ENCODE measurements at places on chromosomes 7 and 10.

- DNase-seq, result no peak
These were observed 130.9 kb downstream of the KCNMA1 start for GRCh38 chr10:77506517-77507200.

GRCh38 chr10:88598055-88598454 lies 11.5 kb downstream of the LIPJ start:
- DNase-seq, result no peak

DNA sequence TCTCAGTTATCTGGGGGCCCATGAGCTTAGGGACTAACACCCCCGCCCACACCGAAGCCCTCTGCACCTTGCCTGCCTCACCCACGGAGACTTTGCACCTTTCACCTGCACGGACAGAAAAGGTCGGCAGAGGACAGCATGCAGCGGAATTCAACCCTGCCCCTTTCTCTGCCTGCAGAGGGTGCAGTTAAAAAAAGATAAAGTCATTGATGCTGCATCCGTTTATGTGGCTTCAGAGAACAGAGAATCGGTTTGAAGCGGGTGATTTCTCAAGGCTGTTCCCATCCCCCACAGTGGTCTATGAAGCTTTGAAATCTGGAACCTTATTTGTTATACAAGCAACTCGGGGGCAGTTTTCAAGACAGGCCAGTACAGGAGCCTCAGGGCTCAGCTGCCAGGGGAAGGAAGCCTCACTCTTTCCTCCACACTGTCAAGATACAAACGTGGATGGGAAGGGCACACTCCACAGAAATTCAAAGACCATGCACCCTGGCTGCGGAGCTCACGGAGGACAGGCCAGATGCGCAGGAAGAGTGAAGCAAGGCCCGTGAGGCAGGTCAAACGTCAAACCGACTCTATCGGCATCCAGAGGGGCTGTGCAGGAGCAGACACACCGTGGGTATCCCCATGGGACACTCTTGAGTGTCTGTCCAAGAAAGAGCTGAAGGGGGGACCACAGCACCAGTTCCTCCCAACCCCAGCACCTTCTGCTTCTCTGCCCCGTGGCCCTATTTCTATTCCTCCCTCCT lies 66.3 kb downstream of the INSIG1 start:
- no peak for DNase-seq

GRCh38 chr7:139614886-139615285 lies 91.4 kb downstream of the CLEC2L start:
- DNase-seq, result no peak

- DNase-seq, result no peak
These were observed 253.6 kb downstream of the ELFN1 start for GRCh38 chr7:1923409-1924257.

GRCh38 chr10:45404087-45404769 lies 30.2 kb downstream of the ALOX5 start:
- DNase-seq, result no peak

DNA sequence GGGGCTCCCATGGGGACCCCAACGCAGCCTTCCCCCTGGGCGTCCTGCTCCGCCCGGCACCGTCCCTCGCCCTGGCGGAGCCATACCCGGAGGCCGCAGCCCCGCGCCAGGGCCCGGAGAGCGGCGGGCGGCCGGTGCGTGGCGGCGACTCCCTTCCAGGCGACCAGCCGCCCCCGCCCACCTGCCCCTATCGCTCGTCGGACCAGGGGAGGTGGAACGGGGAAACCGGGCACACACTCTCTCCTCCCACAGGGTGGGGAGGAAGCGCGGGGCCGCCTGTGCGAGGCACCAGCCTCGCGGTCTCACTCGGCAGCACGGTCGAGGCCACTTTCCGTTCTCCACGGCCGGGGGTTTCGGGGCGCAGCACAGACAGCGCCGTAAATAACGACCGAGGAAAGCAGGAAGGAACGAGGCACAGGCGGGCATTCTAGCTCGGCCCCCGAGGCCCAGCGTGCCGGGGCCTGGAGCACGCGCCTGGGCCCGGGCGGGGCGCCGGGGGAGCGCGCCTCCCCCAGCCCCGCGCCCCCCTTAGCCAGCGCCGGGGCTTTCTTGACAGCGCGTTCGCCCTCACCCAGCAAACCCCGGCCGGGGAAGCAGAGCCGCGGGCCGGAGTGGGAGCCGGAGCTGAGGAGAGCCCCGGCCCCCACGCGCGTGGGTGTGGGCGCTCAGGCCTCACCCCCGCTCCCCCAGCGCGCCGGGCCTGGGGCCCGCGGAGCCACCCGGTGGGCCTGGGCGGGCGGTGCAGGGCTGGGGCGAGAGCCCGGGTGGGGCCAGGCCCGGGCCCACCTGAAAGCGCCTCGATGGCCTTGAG lies 936 bp downstream of the IGF2BP3 start:
- DNase-seq, result no peak

DNA sequence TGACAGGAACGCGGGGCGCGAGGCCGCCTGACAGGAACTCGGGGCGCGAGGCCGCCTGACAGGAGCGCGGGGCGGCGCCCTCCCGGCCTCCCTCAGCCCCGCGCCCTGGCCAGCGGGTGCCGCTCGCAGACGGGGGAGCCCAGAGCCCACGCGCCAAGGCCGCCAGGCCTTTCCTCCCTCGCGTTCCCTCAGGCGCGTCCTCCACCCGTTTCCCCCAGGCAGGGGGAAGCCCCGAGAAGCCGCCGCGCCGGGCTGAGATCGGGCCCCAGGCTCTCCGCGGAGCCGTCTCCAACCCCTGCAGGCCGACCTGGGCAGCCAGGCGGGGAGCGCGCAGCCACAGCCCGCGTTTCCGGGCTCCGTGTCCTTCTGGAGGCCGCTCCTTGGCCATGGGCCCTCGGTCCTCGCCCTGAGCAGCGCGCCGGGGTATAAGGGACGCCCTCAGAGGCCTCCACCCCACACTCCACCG lies 17.7 kb downstream of the PTPRN2 start:
- DNase-seq, result no peak

- DNase-seq, result no peak
These were observed 47.9 kb upstream of the CNPY1 start for GRCh38 chr7:155594163-155594732.

GRCh38 chr10:22723343-22723779 lies 9.0 kb upstream of the PIP4K2A start:
- DNase-seq, result no peak

DNA sequence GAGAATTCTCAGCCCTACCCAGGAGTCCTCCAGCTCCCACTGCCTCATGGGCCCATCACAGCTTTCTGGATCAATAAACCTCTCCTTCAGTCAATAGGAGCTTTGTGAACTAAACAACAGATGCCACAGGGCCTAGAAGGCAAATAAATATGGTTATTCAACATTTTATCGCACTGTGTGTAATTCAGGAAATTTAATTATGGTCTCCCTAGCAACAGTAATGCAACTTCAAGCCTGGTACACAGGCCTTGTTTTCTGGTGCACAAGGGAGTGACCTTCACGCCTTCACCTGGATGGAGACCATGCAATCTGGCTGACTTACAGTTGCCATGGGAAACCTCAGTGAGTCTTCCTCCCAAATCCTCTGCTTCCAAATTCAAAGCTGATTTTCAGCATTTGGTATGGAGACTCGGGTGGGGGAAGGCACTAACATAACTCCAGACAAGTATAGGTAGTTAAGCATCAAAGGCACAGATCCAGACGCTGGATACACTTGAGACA lies 441.0 kb upstream of the NPVF start:
- DNase-seq, result no peak

GRCh38 chr7:100968031-100968430 lies 1.3 kb upstream of the MUC12 start:
- DNase-seq, result no peak

DNA sequence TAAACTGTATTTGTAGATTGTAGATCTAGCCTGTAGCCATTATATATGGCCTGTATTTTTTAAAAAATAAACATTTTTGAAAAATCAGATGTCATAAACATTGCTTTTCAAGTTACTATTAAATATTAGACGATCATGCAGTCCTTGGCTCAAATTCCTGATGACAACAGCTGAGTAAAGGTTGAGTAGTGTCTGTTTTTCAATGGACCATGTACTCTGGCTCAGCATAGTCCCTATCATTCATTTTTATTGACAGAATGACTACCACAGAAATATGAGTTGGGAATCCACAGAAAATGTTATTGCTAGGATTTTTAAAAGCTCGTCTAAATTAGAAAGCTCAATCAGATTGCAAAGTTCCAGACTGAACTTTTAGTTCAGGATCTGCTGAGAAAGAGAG lies 145.4 kb downstream of the SORCS1 start:
- no peak for DNase-seq

DNA sequence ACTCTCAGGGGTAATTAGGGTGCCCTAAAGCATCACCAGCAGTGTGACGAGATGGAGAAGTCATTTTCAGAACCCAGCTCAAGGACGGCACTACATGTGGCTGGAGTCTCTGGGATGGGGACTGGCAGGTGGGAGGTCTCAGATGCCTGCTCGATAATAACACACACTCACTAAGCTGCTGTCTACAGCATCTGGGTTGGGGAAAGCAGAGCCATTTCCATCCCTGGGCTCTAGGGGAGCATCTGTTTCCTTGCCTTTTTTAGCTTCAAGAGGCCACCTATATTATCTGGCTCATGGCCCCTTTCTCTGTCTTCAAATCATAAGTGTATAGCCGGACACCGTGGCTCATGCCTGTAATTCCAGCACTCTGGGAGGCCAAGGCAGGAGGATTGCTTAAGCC lies 79.6 kb downstream of the SH3PXD2A start:
- no peak for DNase-seq

GRCh38 chr7:2069472-2069860 lies 163.3 kb downstream of the MAD1L1 start:
- DNase-seq, result no peak

DNA sequence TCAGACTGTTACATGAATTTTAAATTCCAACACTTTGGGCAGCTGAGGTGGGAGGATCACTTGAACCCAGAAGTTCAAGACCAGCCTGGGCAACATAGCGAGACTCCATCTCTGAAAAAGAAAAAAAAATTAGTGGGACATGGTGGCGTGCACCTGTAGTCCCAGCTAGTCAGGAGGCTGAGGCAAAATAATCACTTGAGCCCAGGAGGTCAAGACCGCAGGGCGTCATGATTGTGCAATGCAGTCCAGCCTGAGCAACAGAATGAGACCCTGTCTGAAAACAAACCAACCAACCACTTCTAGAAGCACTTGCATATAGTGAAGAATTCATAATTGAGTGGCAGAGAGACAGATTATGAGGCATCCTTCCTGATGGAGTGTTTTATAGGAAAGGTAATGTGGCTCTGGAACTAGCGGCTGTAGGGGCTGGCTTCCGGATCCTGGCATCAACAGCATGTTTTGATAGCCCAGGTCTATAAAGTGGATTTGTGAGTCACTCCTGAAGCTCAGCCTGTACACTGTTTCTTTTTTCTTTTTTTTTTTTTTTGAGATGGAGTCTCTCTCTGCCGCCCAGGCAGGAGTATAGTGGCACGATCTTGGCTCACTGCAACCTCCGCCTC lies 40.3 kb upstream of the RSBN1L start:
- no peak for DNase-seq

DNA sequence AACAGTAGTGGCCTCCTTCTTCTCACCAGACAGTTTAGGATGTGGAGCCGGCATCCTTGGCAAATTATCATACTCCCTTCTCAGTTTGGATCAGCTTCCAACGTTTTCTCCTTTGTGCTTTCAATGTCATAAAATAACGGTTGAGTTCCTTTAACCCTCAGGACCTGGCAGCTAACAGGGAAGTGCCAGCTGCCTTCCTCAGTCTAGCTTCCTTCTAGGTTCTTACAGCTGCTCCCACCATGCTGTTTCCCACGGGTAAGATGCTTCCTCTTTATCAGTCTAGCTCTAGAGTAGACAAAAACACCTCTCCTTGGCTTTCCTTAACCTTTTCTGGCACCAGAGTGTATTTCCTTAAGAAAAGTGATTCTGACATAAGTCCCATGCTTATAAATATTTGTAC lies 33.2 kb downstream of the BLVRA start:
- DNase-seq, result no peak

- no peak for DNase-seq
These were observed 136.6 kb downstream of the SPAG6 start for GRCh38 chr10:22481687-22482539.

DNA sequence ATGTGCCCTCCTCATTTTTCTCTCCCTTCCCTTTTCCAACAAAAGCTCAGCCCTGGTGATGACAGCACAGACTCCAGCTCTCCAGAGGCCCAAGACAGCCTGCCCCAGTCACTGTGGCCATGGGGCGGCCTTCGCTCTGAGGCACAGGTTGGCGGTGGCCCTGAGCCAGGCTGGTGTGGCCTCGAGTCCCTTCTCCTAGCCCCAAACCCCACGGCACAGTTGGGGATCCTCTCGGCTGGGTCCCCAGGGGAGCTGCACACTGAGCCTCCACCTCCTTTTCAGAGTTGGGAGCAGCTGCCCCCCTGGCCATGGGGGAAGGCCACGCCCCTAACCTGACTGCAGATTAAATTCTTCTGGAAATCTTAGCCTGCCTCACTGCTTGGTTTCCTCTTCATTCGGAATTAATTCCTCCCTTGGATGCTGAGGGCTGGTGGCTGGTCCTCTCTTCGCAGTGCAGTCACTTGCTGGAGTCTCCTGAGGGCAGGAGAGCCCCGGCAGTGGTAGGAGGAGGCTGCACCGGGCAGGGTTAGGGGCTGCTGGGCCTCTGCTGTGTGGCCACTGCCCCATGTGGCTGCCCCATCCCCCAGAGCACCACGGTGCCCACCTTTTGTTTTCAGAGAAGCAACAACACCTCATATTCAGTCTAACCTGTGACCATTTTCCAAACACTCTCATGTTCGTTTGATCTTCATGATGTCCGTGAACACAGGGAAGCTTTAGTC lies 426.6 kb downstream of the DNAJB6 start:
- no peak for DNase-seq

DNA sequence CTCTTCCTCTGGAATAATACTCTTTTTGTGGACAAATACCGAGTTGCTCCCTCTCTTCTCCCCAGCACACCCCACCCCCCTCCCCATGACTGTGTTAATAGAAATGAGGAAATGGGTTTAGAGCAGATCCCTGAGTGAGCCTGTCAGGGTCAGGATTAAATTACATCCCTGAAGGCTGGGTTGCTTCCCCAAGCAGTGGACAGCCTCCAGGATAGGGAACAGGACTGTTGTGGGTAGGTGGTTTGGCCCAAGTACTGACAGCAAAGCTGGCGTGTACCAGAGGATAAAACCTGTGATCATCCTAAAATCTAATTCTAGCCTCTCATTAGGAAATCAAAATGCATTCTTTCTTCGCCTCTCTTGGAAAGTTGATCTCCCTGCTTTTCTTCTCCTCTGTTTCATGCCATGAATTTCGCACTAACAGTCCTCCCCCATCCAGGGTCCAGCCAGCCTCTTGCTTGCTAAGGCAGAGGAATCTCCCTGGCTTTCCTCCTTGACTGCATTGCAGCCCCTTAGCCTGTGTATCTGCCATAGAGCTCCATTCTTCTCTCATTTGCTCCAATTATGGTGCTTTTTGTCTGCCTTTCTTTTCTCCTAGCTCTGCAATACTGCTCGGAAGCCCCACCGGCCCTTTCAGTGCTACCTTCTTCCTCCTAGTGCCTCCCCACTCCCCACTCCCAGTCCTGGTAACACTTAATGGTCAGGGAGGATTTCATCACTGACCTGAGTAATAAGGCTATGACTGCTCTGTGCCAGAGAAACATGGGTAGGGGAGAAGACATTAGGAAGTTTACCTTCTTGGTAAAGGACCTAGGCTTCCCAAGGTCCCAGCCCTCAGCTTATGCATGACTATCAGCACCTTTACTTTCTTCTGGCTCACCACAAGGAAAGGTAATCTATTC lies 8.4 kb downstream of the LRRC4 start:
- DNase-seq, result no peak

All from stimulated activated CD4-positive, alpha-beta T cell treated with anti-CD3 and anti-CD28 coated beads, Interleukin-2, amount 100 ng/mL, for 24 hours (primary cell).